Stimulated activated naive B cell treated with anti-CD40 and anti-IgM and Interleukin-4, amounts not matched to agents 10 μg/mL and 1 μg/mL and 100 μg/mL, for 72 hours (primary cell): ENCODE measurements at places on chromosomes 6 and 20.

DNA sequence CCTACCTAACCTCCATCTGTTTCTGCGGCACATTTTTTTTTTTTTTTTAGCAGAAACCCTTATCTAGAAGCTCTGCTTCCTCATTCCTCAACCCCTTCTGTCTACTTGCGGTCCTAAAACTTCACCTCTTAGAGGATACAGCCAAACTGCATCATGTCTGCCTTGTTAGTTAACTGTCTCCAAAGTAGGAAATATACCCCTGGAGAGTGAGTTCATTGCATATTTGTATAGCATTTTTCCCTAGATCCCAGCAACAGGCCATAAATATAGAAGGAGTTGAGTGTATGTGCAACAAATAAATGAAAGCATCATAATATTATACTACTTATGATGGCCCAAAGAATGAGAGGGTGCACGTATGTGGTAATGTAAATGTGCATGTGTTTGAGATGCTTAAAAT lies 1288.6 kb upstream of the GJE1 start:
- no peak for DNase-seq

DNA sequence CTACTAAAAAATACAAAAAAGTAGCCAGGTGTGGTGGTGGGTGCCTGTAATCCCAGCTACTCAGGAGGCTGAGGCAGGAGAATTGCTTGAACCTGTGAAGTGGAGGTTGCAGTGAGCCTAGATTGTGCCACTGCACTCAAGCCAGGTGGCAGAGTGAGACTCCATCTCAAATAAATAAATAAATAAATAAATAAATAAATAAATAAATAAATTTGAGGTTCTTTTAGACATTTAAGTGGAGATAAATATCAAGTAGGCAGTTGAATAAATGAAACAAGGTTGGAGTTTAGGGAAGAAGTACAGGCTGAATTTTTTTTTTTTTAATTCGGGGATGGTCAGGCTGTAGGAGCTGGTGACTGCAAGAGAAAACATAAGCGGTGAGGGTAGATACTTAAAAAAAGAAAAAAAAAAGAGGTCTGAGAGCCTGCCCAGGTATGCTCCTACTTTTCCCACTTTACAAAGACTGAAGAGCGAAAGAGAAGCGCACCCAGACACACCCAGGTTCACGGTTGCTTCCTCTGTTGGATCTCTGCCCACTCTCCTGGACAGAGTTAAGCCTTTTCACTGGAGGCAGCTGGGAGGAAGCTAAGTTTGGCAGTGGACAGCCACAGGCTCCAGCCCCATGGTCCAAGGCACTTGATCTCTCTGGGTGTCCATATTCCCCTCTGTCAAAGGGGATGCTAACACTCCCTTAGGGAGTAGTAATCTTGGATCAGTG lies 100.9 kb upstream of the PRDM1 start:
- no peak for DNase-seq

DNA sequence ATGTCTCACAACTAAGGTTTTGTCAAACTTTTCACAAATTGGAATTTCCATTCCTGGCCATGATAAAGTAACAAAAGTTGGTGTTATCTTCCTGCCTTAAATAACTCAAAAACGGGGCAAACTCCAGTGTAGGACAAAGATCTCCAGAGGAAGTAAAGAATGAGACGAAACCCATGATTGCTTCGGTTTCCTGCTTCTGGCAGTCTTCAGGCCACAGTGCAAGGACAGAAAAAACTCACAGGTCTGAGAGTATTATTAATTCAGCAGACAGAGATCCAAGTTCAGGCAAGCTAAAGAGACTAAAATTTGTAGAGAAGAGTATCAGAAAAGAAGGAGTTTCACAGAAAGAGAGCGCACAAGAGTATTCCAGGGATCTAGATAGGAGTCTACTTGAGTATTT lies 64.8 kb upstream of the RCAN2 start:
- DNase-seq: no peak

GRCh38 chr6:98124171-98124570 lies 710.2 kb upstream of the POU3F2 start:
- DNase-seq: no peak
